ENCODE measurements at places on chromosomes 3 and 15.

DNA sequence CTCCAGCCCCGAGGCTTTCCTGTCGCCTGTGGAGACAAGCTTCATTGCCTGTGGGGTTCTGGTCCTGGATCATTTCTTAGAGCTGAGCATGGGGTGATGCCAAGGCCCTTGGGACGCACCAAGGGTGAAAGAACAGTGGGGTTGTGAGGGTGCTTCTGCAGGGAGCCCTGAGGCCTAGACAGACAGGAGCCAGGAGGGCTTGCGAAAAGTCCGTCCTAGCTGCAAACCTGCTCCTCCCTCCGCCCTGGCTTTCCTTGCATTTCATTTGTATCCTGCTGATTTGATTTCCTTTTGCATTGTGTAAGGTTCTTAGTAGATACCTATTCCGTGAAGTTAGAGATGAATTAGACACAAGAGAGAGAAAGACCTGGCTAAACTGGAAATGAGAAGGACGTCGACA, 286.9 kb upstream of the C2CD4B start:
- DNase-seq: no peak

DNA sequence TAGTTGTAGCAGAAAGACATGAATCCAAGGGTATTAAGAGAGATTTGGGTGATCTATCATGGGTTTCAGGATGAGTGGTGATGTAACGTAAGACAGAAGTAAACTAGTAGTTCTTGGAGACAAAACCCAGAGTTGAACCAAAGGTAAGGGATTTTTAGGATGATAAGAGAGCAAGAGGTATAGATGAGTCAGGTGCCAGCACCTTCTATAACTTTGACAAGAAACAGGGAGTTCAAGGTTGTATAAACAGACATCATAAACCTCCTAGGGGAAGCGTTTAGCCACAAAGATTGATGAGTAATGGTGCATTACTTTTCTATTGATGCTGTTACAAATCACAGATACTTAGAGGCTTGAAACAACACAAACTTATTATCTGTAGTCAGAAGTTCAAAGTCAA, 447.3 kb upstream of the ARHGEF26 start:
- DNase-seq: no peak

DNA sequence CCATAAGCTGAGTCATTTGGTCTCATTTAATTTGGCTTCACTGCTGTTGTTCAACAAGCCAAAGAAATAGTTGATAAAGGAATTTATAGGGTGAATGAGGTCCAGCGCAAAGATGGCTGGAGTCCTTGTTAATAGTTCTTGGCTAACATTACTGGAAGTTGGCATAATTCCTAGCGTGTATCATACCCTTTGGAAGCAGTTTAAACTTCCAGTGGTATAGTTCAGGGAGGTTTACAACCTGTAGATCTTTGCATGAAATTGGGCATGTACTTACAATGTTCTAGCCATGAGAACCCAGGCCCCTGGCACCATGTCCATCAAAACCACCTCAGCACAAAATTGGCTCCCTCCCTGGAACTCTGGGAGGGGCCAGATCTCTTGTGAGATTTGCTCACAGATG, 380.8 kb downstream of the LRTM1 start:
- DNase-seq: no peak

DNA sequence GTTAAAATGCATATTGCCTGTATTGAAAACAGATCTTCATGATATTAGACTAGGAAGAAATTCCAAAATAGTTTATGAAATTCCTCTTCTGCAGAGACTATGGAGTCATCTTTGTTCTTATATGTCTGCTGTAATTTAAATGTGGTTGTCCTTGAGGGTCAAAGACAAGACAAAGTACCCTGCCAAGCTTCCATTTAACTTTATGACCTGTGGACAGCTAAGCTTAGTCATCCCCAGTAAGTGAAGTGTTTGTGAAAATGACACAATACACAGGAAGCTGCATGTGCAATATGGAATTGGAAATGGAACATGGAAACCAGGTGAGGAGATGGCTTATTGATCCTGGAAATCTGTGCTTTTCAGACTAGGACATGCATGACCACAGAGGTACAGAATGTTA, 68.5 kb upstream of the GBE1 start:
- no peak for DNase-seq

DNA sequence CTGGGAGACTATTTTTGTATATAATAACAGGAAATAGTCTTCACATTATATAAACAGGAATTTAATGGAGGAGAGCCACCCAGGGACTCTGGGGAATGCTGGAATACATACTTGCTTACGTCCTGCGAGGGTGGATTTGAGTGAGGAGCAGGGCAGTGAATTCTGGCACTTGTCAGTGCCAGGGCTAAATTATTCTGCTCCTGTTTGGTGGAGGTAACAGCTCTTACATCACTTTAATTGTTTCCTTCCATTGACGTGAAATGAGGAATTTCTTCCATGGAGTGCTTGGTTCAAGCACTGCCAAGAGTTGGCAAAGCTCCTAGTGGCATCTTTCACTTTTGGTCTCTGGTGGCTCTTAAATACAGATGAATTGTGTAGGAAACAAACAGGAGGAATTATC, 94.1 kb upstream of the GOLGA8J start:
- no peak for DNase-seq

DNA sequence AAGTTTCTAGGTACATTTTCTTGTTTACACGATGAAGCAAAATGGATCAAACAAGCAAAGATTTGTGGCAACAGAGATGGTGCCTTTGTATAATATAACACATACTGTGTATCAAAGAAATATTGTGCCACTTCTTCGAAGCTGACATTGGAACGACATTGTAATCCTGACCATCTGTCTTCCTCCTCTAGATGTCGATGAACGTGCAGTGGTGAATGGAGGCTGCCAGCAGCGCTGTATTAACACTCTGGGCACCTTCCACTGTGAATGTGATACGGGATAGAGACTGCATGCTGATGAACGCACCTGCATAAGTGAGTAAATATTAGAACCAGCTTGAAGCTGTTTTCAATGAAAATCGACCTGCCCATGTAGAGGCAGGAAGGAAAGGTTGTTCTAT, 613.3 kb upstream of the GOLIM4 start:
- DNase-seq: no peak

- no peak for DNase-seq
These were observed 38.4 kb upstream of the MEIS2 start for GRCh38 chr15:37138591-37139215.

DNA sequence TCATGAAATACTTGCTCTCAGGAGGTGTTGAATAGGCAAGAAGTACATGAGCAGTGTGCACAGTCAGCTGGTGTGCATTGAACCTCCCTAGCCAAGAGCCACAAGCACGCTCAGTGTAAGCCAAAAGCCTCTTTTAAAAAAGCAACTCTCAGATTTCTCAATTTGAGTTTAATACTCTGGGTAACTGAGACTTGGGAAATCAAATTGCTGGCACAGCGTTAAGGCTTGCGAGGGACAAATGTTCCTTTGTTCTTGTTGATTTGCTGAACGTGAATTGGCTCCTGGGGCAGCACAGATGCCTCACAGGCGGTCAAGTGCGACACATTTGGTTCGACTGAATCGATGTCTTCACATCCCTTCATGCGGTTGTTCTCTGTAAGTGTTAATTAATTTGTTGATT, at the start of gene FAM240A:
Gene FAM240A, plus strand, starts transcription at position 202 of the 400 bp plus-strand sequence. Its CDS starts 159 bp downstream, at position 361.
- DNase-seq: no peak

- DNase-seq: no peak
These were observed 167.3 kb upstream of the THBS1 start for GRCh38 chr15:39413558-39413957.

DNA sequence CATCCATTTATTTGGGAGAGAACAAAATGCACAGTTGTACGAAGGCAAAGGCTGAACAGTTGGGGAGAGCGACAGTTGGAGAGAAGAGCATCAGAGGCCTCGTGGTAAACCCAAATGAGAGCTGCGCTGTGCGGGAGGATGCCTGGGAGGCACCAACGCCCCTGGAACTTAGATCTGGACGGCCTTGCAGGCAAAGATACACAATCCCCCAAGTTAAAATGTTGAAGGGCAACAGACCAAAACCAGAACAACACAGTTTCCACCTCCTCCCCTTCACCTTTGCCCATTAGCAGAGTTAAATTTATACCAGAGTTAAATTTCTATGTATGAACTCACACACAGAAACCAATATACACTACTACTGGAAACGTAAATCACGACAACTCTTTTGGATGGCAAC, 339.6 kb downstream of the RORA start:
- DNase-seq: no peak

- peak; percentile 41 for DNase-seq
These were observed 37.8 kb downstream of the LSM3 start for GRCh38 chr3:14216257-14217048.

GRCh38 chr15:69898243-69898642, 199.5 kb downstream of the TLE3 start:
- DNase-seq: no peak

DNA sequence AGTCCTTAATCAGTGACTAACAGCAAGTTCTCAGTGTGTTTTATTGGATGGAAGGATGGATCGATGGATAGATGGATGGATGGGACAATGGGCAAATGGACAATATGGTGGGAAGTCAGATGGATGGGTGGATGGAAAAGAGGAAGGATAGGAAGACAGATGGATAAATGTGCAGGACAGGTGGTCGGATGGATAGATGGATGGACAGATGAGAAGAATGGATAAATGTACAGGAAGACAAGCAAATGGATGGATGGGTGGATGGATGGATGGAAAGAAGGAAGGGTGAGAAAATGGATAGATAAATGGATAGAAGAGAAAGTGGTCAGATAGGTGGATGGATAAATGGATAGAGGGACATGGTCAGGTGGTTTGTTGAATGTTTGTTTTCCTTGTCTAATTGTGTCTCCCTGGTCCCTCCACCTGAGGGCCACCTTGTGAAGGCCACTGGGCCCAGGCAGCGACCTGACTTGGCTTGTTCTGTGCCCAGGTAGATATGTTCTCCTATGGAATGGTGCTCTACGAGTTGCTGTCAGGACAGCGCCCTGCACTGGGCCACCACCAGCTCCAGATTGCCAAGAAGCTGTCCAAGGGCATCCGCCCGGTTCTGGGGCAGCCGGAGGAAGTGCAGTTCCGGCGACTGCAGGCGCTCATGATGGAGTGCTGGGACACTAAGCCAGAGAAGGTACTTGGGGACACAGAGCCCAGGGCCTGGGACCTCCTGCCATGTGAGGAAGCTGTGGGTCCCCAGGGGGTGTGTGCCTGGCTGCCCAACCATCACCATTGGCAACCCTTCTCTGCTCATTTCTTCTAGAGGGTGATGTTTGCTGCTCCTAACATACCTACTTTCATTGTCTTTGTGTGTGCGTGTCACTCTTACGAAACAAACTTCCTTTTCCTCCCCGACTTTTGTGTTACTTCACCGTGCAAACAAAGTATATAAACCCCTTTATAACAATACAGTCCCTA, 137.5 kb downstream of the LRRK1 start:
- DNase-seq: no peak

- no peak for DNase-seq
These were observed 336.8 kb downstream of the DIPK2A start for GRCh38 chr3:144308396-144308795.

Data from activated naive CD4-positive, alpha-beta T cell (primary cell).